ENCODE measurements at places on chromosomes 12 and 14. TPM values are rescaled to one million over a fixed set of nuclear protein-coding genes. Genes with fewer than 3 reads are reported as not detected.

Gene TAS2R43
- 17.0 TPM for total RNA-seq

DNA sequence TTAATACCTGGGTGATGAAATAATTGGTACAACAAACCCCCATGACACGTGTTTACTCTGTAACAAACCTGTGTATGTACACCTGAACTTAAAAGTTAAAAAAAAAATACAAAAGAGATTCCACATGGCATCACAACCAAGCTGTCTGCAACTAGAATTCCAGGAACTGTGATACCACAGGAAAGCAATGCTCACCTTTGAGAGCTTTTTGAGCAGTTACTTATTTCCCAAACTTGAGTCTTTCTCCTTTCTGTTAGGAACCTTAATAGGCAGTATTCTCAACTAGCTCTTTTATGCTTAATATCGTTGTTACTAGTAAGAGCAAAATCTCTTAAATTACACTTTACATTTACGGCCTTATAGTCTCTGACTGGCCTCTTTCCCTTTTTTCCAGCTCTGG is 15.2 kb downstream of the PTHLH start:
- H3K36me3 ChIP-seq: no peaks in the 10 kb centered on the region
- no peak for DNase-seq
- no peaks in the 10 kb centered on the region for H3K4me1 ChIP-seq
- H3K27ac ChIP-seq: no peak overlapping the region

DNA sequence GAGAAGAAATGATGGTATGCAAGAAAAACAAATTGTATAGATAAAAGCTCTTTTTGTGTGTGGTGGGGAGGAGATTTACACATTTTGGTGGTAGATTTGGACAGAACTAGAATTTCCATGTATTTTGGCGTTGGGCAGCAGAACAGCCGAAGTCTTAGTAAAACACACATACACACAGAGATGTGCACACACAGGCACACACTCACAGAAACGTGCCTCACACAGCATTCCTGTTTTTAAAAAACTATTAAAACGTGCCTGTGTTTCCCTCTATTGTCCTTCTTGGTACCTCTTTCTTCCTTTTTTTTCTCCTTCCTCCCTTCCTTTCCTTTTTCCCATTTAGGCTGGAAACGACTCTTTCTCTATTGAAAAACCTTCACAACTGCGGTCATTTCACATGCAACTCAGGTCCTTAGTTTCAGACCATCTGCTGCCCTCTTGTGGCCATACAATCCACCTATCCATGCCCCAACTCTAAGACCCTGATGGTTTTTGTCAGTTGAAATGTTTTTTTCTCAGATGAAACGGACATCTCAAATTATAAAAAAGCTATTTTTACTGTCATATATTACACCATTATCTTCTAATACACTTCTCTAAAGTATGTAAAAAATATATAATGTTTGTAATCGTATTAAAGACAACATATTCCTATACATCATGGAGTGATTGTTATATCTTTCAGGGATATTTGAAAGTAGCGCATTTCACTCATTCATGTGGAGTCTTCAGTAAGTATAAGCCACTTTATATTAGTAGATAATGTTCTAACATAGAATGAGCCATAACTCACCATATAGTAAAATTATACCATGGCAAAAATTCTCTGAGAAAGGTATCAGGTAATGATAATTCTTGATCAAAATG is 386.7 kb upstream of the NOVA1 start:
- H3K4me3 ChIP-seq: no peak overlapping the region
- DNase-seq: peak; percentile 77
- H3K4me1 ChIP-seq: no peaks in the 10 kb centered on the region
- no peak overlapping the region for H3K27ac ChIP-seq
- H3K27me3 ChIP-seq: no peaks in the 10 kb centered on the region

Gene PTPRB
- 31.1 TPM for total RNA-seq

DNA sequence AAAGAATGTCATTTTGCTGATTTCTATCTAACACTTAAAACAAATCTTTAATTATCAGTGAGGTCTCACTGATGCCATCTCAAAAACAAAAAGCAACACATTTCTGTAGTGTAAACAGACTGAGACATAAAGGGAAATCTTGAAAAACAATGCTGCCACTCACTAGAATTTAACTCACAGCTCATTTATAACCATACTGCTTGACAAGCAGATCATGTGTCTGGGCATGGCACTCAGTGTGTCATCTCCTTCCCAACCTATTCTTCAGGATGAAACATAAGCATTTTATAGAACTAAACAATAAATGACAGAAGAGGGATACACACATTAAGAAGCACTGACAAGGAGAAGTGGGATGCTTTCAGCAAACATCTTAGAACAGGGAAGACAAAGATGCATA is 22.4 kb downstream of the ATF7 start:
- H3K36me3 ChIP-seq: no peaks in the 10 kb centered on the region
- no peak for DNase-seq
- H3K4me1 ChIP-seq: no peaks in the 10 kb centered on the region

DNA sequence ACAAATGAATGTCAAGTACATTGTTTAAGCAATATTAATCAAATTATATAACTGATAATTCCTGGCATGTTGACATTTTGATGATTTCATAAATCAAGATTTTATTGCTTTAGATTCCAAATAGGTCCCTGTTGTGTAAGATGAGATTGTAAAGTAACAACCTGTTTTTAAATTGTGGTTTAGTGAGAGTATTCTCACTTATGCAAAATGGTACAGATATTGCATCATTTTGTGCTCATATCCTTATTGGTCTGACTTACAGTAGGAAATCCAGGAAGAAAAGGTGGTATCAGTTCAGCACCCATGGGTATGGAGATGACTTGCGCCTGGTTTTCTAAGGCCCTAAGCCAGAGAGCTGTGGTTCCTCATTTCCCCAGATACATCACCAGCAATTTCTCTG is 165.5 kb downstream of the KIF21A start:
- no peak overlapping the region for H3K27ac ChIP-seq
- H3K27me3 ChIP-seq: no peaks in the 10 kb centered on the region
- no peak overlapping the region for H3K4me3 ChIP-seq
- no peaks in the 10 kb centered on the region for H3K4me1 ChIP-seq

Gene MAP1LC3B2
- 1.4 TPM for total RNA-seq

GRCh38 chr14:44897845-44898151 is 63.9 kb downstream of the KLHL28 start:
- no peak for DNase-seq
- H3K36me3 ChIP-seq: no peaks in the 10 kb centered on the region
- peak overlapping the region; percentile 99 for H3K27ac ChIP-seq
- H3K4me3 ChIP-seq: peak overlapping the region; percentile 93
- H3K4me1 ChIP-seq: peaks cover 16% of the 10 kb centered on the region
- no peaks in the 10 kb centered on the region for H3K27me3 ChIP-seq

Measured in adrenal gland (tissue), 19 donors.